Karpas-422 (cell line): ENCODE measurements at places on chromosomes 6 and 20. TPM values are rescaled to one million over a fixed set of nuclear protein-coding genes. Genes with fewer than 3 reads are reported as not detected.

Gene ERVFRD-1
- not detected in 2 replicates for total RNA-seq

Gene SLC35D3
- not detected in 2 replicates for total RNA-seq

Gene BEND6
- total RNA-seq = not detected in 2 replicates

Gene OPN5
- not detected in 2 replicates for total RNA-seq

Gene RSPO4
- not detected in 2 replicates for total RNA-seq
